ENCODE measurements at places on chromosomes 11 and 22.

GRCh38 chr11:61742391-61742790 lies 10.0 kb upstream of the MYRF start:
- DNase-seq = no peak

GRCh38 chr11:47171856-47172255 lies 4.8 kb downstream of the ARFGAP2 start:
- DNase-seq = no peak

GRCh38 chr11:130817330-130817944 lies 98.8 kb downstream of the SNX19 start:
- no peak for DNase-seq

- no peak for DNase-seq
Measured at GRCh38 chr22:36937319-36938027, 24.0 kb downstream of the CSF2RB start.

DNA sequence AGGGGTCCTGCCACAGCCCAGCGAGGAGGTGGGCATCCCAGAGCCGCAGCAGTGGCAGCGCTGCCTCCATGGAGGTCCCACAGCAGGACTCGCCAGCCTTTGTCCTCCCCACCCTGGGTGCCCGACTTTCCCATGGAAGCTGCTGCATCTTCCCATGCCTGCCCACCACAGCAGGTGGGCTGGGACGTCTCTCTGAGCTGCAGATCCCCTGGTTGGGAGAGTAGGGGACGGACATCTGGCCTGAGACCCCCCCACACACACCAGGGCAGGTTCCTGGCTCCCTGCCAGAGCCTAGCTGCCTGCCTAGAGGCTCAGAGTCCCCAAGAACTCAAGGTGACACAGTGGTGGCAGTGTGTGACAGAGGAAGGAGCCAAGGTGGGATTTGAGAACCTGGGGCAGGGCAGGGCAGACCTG lies 21.5 kb upstream of the PRR5 start:
- no peak for DNase-seq

GRCh38 chr22:23014250-23014649 lies 56.1 kb upstream of the GNAZ start:
- no peak for DNase-seq

GRCh38 chr11:79344753-79345294 lies 96.0 kb downstream of the TENM4 start:
- no peak for DNase-seq

DNA sequence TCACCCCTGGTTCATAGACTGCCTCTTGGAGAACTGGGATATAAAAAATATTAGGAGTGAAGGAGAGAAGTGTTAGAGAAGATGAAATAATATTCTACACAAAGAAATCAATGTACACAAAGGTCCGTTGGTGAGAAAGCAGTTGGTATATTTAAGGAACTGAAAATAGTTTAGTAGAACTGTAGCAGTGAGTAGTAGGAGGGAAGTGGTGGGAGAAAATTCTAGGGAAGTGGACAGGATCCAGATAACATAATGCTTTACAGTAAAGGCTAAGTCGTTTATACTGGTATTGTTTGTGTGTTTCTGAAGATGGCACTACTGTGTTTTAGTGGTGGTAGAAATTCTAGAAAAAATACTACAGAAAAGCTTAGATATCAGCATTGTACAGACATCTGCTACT lies 120.8 kb upstream of the CHORDC1 start:
- no peak for DNase-seq

- DNase-seq = no peak
Measured at GRCh38 chr11:61091373-61092279, 10.7 kb upstream of the CD5 start.

- DNase-seq = no peak
Measured at GRCh38 chr11:125338886-125339811, 156.9 kb downstream of the FEZ1 start.

- peak; percentile 68 for DNase-seq
Measured at GRCh38 chr11:78045851-78046485, 17.7 kb upstream of the THRSP start.

DNA sequence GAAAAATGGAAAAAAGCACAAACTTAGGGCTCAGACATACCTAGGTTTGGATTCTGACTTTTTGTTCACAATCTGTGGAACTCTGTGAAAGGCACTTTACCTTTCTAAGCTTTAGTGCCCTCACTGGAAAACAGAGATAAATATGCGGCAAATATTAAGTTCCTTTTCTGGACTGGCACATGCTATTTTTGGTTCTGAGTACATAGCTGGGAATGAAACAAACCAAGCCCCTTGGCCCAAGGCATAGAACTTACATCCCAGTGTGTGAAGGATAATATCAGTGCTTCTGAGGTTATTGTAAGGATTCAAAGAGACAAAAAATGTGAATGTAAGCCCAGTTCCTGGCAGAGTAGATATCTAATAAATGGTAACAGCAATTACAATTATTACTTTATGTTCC lies 227.5 kb downstream of the ADAMTS15 start:
- DNase-seq = no peak

- DNase-seq = no peak
Measured at GRCh38 chr11:122832721-122833470, 5.4 kb upstream of the CRTAM start.

All from effector CD4-positive, alpha-beta T cell (primary cell).